ENCODE measurements at places on chromosomes 12 and 14. TPM values are rescaled to one million over a fixed set of nuclear protein-coding genes. Genes with fewer than 3 reads are reported as not detected.

Gene P2RX2
- total RNA-seq: not detected

DNA sequence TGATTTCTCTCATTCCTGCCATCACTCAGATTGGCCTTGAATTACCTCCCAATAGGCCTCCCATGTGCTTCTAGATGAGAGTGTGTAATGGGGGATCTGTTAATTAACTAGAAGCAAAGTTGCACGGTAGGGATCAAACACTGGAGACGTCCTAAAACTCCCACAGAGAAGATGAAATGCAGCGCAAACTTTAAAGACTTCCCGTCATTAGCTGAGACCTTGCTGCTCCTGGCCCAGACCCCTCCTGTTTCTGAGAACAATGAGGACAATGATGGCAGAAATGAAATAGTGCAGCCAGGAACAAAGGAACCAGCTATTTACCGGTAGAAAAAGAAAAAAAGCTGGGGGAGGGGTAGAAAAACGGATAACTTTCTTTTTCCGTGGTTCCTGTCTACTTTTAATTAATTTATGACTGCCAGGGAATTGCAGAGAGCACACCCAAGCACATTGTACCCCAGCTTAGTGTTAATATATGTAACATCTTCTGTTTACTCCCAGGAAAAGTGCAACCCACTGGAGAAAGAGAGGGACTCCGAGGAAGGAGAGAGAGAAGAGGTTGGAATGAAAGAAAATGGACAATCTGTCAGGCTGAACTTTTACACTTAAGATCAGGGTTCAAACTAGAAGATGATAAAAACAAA is 280.7 kb upstream of the SOX5 start:
- no peak for DNase-seq

Gene FAM181A
- not detected for total RNA-seq

Gene DENND5B
- total RNA-seq: 1.5 TPM

DNA sequence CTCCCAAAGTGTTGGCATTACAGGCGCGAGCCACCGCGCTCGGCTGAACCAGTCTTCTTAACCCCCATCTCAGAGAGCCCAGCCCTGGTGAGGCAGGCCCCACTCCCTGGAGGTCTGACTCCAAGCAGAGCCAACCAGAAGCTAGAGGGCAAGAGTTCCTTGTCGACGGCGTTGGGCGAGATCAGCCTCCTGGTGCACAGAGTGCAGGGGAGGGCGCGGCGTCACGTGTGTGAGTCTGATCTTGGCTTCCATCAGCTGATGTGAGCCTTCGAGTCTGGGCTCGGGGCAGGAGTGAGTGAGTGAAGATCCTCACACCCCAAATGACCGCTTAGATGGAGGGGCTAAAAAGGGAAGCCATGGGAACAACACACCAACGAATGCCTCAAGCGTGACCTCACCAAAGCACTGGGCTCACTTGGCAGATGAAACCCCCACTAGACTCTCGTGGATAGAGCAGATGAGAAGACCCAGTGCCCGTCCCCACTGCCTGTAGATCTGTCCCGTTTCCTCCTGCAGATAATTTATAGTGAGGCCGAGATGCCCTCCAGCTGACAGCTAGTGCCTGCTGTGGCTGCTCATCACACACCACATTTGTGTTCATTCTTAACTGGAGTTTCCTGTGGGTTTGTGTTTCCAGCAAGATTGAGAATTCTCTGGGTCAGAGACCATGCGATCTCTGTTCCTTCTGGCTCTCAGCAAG is 28.6 kb upstream of the ADGRD1 start:
- DNase-seq: no peak

Gene GUCY2C
- total RNA-seq: not detected

- DNase-seq: no peak
Measured at GRCh38 chr12:47610686-47611252, 95.1 kb downstream of the RPAP3 start.

Gene OR11H12
- not detected for total RNA-seq

Gene OVCH1
- not detected for total RNA-seq

Gene GPD1
- total RNA-seq: 1.1 TPM

DNA sequence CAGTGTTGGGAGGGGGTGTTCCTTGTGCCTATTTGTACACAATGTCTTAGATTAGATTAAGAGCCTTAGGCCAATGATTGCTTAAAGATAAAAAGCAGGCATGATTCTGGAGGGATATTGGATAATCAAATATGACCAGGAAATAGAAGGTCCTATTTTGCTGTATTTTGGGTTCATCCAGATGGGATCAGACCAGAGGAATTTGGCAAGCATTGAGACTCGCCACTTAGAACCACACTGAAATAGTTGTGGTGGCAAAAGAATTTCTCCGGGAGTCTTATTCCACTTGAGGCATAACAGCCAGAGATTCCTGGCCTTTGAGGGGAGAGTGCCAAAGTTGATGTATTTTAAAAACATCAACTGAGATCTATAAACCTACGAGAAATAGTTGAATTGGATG is 327.2 kb downstream of the RAD51B start:
- no peak for DNase-seq

Gene ISCA2
- total RNA-seq: 13.9 TPM

DNA sequence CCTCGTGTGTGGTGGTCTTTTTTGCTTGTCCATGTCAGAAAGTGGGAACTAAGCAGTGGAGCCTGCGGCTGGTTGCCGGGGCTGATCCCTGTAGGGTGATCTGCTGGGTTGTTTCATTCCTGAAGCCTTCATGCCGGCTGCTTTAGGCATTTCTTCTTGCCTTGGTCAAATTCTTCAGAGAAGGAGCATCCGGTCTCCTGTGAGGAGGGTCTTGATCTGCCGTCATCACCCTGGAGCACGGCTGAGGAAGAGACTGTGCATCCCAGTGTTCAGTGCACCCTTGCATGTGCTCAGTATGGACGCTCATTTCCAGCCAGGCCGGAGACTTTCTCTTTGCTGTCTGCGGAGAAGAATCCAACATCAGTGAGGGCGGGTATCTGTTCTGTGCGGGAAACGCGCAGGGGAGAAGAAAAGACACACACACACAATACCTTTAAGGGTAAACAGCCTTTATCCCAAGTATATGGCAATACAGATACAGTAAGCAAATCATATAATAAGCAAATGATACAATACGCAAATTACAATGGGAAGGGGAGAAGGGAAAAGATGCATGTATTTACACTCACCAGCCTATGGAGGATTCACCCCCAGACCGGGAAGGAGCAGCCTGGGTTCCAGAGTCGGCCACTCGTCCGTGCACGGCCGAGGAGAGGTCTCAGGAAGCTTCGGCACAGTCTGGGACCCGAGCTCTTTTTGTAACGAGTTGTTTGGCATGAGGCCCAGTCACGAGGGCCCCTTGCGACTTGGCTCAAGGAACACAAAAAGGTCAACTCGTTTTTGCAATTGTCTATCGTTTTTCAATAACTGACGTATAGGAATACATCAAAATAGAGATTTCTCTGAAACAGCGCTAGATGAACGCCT is 1366.8 kb upstream of the TMEM132C start:
- no peak for DNase-seq

DNA sequence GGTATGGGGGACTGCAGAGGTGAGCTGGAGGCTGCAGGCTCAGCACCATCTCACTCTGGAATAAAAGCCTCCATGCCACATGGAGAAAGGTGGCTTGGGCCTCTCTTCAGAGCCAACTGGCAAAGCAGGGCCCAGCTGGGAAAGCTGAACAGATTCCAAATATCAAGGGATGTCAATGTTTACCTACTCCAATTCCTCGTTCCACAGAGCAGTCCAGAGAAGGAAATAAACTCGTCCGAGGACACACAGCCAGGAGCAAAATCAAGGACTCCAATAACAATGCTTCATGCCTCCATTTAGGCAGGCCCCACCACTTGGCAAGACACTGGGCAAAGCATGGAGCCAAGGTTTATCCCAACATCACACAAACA is 36.3 kb upstream of the PNMA1 start:
- DNase-seq: no peak

GRCh38 chr14:23386999-23387398 is 10.2 kb downstream of the CMTM5 start:
- DNase-seq: no peak

DNA sequence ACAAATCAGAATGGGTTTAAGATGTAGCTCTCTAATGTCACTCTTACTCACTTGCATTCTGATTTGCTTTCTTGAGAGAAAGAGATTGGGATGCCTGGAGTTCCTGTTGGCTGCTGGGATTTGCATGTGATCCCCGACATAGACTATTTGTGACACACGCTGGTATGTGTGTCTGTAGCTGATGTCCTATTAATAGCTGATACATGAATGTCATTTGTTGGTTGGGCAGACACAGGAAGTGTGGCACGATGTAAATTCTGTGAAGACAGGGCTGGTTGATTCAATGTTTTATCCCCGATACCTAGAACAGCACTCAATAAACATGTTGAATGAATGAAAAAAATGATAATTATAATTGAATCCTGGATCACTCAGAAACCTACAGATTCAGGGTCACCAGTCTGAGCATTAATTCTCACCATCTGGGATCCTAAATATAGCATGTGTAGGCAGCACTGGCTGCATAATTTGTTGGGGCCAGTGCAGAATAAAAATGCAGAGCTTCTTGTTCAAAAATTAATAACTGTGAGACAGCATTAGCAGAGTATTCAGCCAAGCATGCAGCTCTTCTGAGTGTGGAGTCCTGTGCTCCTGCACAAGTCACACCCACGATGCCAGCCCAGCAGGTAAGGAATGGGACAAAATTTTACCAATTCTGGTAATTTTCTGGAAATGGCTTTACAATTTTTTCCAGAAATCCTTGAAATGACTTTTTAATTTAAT is 35.5 kb upstream of the SOCS2 start:
- no peak for DNase-seq

DNA sequence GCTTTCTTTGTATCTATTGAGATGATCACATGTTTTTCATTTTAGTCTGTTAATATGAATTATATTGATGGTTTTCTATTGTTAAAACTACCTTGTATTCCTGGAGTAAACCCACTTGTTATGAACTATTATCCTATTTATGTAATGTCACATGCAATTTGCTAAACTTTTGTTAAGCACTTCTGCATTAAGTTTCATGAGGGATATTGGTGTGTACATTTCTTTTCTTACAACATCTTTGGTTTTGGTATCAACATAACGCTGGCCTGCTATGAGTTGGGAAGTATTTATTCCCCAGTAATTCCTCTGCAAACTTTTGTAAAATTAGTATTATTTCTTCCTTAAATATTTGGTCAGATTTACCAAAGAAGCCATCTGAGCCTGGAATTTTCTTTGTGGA is 46.5 kb upstream of the AMIGO2 start:
- DNase-seq: no peak

DNA sequence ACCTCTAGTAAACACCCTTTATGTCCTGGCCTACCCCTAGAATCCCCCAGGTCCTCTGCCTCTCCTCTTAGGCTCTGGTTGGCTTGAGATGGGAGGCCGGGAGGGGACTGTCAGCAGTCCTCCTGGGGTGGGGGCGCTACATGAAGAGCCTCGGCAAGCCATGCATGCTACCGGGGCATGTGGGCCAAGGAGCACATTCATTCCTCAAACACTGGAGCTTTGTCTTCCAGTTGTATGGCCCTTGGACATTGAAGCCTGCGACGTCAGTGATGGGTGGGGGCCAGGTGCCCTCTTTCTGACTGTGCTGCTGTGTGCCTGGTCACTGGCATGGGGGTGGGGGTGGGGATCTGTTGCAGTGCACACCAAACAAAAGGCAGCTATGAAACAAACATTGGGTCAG is 15.8 kb upstream of the CELA1 start:
- no peak for DNase-seq

DNA sequence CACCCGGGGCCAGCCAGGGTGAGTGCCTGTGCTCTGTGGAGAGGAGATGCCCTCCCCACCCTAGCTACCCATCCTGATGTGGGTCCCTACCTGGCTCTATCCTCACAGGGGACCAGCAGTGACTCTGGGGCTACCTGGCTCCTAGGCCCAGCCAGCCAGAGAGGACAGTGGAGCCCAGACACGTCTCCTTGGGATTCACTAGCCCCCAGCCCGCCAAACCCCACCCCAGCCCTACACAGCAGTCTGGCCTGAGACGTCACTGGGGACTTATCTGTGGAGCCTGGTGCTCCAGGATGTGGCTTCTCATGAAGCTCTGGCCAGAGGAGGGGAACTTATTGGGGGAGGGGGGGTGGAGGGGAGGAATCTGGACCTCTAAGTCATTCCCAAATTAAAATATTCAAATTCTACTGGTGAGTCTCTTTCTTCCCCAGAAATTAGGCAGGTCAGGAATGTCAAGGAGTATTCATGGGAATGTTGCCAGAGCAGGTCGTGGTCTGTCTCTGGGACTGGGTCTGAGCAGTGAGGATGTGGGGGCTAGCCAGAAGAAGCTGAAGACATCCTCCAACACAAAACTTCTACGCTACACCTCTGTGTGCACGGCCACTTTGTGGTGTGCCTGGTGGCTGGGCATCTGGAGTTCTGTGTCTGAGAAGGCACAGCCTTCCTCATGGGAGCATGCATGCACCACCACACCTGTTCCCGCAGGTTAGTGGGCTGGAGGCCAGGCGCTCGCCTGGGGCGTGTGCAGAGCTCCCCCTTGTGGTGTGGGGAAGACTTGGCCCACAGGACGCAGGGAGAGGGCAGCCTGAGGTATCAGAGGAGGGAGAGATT is 2.7 kb downstream of the CMTM5 start:
- peak; percentile 50 for DNase-seq

- DNase-seq: peak; percentile 32
Measured at GRCh38 chr12:108565976-108566375, 3.6 kb downstream of the ISCU start.

Gene ZDHHC22
- total RNA-seq: not detected

- DNase-seq: no peak
Measured at GRCh38 chr14:101598159-101598558, 36.9 kb downstream of the DIO3 start.

GRCh38 chr12:54603173-54603814 is 14.8 kb upstream of the PPP1R1A start:
- peak; percentile 61 for DNase-seq

- DNase-seq: no peak
Measured at GRCh38 chr12:66359300-66359699, 57.0 kb downstream of the HELB start.

Gene ADCY4
- 6.2 TPM for total RNA-seq
